ENCODE measurements at places on chromosomes 13 and 19.
A peak's percentile ranks its signal among the peaks of the same experiment; 100 is the strongest.

GRCh38 chr19:45056831-45057230 is 18.0 kb downstream of the CLASRP start:
- no peak for DNase-seq

DNA sequence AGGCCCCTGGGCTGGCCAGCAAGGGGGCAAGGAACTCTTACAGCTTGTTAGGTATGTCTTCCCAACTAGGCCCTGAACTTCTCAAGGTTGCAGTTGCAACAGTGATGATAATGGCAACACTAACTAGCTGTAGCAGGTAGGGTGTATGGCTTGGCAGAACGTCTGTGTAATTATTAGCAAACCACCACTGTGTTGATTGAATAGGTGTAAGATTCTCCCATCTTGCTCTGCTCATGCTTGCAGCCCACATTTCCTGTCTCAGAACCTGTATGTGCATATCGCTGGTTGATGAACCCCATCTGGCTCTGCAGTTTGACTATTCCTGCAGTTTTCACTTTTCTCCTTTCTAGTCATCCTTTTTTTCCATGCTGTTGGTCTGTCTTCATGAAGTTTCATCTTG is 178.8 kb downstream of the KATNAL1 start:
- DNase-seq, result no peak

DNA sequence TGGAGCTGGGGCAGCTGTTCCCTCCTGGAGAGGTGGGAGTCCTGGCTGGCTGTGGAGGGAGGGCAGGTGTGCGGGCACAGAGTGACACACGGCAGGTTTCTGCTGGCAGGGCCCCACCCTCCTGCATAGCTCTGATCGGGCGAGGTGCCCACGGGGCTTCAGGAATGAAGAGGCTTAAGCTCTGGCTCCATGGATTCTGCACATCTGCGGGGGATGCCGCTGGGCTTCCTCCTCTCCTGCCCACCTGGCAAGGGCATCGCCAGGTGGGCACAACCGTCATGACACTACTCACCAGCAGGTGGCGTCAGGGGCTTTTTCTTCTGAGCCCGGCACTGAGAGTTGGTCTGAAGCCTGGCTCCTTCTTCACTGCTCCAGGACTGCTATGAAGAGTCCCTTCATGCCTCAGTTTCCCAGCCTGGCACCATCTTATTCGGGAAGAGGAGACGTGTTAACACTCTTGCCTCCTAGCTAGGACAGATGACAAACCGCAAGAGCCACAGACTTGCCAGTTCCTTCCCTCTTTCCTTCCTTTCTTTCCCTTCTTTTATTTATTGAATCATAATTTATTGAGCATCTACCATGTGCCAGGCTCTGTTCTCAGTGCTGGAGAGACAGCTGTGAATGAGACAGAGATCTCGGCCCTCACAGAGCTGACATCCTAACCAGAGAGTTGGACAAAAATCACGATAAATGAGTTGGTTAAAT is 15.2 kb upstream of the PAK4 start:
- DNase-seq, result peak; percentile 87

DNA sequence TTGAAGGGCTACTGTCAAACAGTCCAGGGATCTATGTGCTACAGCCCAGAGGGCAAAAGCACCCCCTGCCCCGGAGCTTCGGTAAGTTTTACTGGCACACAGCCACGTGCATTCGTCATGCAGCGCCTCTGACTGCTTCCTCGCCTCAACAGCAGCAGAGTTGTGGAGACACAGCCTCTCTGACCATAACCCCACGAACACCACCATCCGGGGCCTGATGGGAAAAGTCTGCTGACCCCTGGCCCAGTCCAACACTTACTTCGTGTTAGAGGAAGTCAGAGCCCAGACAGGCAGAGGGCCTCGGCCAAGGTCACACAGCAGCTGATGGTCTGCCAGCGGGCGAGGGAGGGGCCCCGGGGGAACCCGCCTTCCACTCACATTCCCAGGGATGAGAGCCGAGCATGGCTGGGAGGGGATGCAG is 5.1 kb downstream of the CBARP start:
- no peak for DNase-seq

DNA sequence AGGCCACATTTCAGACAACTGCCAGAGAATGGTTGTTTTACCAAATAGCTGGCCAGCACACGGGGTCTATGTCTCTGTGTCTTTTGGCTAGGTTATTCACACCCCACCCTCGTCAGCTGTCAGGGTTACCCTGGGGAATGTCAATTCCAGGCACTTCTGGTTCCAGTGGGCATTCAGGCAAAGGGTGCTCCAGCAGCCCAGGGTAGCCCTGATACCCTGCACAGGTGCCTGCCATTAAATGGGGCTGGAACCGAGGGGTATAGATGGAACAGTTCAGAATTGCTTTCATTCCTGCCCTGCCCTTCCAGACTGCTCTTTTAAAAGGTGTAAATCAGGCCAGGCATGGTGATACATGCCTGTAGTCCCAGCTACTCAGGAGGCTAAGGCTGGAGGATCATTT is 43.2 kb upstream of the HOMER3 start:
- no peak for DNase-seq
